ENCODE measurements at places on chromosomes 7 and 10. TPM values are rescaled to one million over a fixed set of nuclear protein-coding genes. Genes with fewer than 3 reads are reported as not detected.

Gene PNLIP
- total RNA-seq: 0.32 TPM

Gene FFAR4
- 0.75 TPM for total RNA-seq

Gene LUC7L2
- 48.7 TPM for total RNA-seq

Gene GNGT1
- total RNA-seq: not detected

Gene TMEM72
- total RNA-seq: not detected

Gene CCZ1
- total RNA-seq: 55.3 TPM

Gene CTAGE6
- total RNA-seq: not detected

Gene FRG2B
- total RNA-seq: not detected

Gene SH2D4B
- not detected for total RNA-seq

Gene OR2A42
- total RNA-seq: not detected

Gene ANKRD61
- not detected for total RNA-seq

GRCh38 chr7:37757563-37757962, 74.0 kb downstream of the GPR141 start:
- DNase-seq: no peak

DNA sequence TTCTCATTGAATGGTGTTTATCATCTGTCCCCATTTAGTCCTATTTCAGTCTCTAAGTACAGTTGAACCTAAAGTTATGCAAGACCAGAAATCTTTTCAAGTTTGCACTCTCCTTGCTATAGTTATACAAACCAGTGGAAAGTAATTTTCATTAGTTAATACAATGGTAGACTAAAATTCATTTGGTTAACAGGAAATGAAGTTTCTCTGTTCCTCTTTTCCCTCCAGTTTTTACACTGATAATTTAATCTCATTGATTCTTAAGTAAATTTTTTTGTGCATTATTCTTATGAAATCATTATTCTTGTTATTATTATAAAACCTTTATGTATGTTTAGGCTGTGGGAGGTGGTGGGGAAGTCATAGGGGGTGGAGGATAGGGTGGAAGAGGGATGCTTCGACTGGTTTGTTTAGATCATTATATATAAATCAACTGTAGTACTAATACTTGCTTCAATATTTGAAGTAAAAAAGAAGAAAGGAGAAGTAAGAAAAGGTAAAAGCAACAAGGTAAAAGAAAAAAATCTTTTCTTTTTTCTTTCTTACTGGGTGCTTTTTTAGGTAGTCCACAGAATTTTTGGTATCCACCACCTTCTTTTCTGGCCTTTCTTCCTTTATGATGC, 104.1 kb downstream of the GPR85 start:
- no peak for DNase-seq

GRCh38 chr10:4781955-4782354, 44.1 kb upstream of the AKR1E2 start:
- DNase-seq: no peak

- DNase-seq: no peak
These were observed 185.8 kb downstream of the GRM8 start for GRCh38 chr7:127066974-127067373.

GRCh38 chr7:144784943-144785342, 50.9 kb downstream of the TPK1 start:
- no peak for DNase-seq

DNA sequence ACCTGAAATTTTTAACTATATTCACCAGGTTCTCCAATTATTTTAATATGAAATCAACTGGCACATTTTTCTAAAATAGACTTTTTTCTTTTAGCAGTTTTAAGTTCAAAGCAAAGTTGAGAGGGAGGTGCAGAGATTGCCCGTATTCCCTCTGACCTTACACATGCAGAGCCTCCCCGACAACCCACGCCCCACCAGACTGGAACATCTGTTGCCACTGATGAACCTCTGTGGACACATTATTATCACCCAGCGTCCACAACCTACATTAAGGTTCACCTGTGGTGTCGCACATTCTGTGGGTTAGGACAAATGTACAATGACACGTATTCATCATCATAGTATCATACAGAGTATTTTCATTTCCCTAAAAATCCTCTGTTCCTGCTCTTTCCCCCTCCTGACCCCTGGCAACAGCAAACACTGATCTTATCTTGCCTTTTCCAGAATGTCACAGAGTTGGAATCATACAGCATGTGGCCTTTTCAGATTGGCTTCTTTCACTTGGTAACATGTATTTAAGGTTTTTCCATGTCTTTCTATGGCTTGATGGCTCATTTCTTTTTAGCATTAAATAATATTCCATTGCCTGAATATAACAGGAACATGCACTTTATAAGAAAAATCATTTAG, 37.1 kb downstream of the COBL start:
- DNase-seq: no peak

GRCh38 chr10:13938950-13939349, 352.2 kb downstream of the PRPF18 start:
- DNase-seq: no peak

GRCh38 chr10:59301067-59301754, 61.1 kb downstream of the FAM13C start:
- DNase-seq: no peak

DNA sequence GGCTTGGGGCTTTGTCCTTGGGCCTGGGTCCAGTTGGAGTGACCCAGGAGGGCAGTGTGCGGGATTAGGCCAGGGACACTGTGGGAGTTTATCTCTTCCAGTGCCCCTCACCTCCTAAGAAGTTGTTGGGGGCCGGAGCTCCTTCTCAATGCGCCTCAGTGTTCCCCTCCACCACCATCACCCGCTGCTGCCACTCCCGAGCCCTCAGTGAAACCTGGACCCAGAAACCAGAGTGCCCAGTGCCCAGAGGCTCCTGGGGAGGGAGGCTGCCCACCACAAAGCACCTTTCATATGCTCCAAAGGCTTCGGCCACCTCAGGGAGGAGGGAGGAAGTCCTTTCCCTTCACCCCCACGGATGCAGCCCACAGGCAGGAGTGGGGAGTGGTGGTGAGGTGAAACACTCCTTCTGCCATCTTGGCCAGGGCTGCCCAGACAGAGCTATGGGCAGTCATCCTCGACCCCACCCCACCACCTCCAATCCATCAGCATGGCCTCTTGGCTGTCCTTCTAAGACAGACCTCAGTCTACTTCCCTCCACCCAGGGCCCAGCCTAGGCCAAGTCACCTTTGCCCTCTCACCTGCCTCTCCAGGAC, 99.0 kb downstream of the SH3PXD2A start:
- no peak for DNase-seq

- no peak for DNase-seq
These were observed 57.9 kb downstream of the RAB11FIP2 start for GRCh38 chr10:117988814-117989213.

DNA sequence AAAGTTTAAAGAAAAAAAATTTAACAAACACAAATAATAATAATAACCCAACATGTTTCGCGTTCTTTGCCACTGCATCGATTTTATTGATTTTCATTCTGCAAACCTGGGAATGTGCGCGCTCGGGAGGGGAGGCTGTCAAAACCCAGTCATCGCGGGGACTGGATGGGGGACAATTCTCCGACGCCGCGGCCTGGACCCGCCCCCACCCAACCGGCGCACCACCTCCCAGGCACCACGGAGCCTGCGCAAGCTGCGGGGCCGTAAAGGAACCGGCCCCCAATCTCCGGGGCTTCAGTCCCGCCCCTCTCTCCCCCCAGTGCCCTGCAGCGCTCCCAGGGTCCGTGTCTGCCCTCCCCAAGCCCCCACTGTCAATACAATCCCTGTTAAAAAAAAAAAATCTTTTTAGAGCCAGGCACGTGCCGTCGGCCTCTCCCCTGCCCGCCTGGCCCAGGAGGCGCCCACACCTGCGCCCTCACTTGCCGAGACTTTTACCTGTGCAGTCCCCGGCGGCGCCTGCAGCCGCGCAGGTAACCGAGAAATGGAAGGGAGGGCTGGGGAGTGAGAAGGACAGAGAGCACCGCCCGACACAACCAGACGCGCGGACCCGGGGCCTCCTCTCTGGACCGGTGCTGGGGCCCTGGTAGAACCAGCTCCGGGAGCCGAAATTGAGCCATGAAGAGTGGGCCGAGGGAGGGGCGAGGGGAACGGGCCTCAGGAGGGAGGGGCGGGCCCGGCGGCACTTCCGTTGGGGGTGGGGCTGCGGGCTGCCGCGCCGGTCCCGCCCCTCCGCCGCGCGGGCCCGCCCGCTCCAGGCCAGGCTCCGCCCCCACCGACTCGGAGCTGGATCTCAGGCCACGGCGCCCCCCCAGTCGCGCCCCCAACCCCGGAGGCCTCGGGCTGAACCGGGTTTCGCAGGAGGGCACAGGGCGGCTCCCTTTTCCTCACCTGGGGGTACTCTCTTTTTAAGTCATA, 7.6 kb upstream of the ZNF503 start:
- DNase-seq: peak; percentile 94

- no peak for DNase-seq
These were observed 87.5 kb downstream of the UBE2H start for GRCh38 chr7:129865093-129865924.

DNA sequence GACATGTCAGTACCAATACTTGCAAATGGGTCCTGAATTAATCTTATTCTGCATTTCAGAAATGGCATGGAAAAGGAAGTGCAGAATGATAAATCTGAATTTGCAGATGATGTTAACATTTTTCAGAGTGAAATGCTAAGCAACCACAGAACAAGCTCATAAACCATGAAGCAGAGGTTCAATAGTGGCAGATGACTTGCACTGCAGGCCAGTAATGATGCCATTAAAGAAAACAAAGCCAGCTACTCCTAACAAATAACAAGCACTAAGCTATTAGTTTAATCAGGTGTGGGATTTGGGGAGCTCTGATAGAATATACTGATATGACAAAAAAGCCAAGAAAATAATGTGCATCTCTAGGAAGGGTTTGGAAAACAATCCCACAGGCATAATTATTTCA, 85.4 kb downstream of the FAM13C start:
- DNase-seq: no peak

GRCh38 chr10:113917636-113918035, 63.2 kb downstream of the NHLRC2 start:
- DNase-seq: no peak

- no peak for DNase-seq
These were observed 264.1 kb downstream of the PHF14 start for GRCh38 chr7:11237742-11238141.

DNA sequence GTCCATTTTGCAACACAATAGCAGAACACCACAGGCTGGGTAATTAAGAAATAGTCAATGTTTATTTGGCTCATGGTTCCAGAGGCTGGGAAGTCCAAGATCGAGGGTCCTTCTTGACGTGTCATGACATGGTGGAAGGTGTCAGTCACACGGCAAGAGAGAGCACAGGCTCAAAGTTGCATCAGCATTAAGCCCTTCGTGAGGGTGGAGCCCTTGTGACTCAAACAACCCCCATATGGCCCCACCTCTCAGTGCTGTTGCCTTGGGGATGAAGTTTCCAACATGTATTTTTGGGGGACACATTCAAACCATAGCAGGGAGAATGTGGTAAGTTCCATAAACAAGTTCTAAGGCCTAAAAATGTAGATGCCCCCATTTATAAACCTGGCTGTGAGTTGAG, 24.6 kb upstream of the GTPBP4 start:
- no peak for DNase-seq

DNA sequence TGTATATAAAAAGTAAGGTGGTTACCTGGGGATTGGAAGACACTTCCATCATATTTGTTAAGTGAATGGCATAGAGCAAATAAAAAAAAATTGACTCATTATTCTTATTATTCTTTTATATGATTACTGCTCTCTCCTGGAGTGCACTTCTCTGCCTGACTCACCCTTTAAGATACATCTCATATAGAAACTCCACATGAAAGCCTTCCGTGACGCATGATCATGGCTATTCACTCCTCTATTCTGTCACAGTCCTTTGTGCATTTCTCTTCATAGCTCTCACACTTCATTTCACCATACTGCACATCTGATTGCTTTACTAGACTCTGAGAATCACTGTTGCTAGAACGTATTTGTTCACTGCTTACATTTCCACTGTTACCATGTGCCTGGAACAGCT, 597.3 kb downstream of the CNTNAP2 start:
- DNase-seq: no peak

GRCh38 chr10:124320778-124321432, 97.8 kb downstream of the OAT start:
- peak; percentile 63 for DNase-seq

- DNase-seq: no peak
These were observed 93.5 kb downstream of the IDE start for GRCh38 chr10:92480413-92480812.

DNA sequence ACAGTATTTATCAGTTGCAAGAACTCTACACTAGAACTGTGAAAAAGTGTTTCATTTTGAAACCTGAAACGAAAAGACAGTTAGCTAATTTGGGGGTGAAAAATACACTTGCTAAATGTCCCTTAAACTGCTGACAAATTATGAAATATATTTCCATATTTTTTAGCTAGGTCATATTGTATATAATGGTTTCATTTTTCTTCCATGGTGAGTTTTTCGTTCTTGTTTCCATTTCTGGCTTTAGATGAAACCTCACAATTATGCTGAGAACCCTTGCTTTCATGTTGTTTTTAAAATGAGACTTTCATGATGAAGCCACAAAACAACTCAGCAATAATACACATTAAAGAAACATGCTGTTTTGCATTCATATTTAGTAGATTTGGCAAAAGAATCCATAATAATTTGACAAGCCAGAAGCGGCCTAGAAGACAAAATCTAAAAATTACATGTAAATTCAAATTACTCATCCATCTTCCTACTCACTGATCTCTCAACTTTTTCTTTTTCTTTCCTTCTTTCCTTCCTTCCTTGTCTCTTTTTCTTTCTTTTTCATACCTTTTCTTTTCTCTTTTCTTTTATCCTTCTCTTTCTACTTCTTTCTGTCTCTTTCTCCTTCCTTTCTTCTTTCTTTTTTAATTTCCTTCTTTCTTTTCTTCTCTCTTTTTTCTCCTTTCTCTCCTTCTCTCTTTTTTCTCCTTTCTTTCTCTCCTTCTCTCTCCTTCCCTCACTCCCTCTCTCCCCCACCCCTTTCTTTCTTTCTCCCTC, 46.5 kb upstream of the ITGB8 start:
- no peak for DNase-seq

GRCh38 chr10:124044143-124044862, 49.1 kb downstream of the CHST15 start:
- DNase-seq: no peak

GRCh38 chr10:129852829-129853561, 111.1 kb downstream of the EBF3 start:
- no peak for DNase-seq

GRCh38 chr10:5840314-5841307, 27.4 kb upstream of the GDI2 start:
- DNase-seq: no peak
